ENCODE measurements at places on chromosomes 3 and 15.

DNA sequence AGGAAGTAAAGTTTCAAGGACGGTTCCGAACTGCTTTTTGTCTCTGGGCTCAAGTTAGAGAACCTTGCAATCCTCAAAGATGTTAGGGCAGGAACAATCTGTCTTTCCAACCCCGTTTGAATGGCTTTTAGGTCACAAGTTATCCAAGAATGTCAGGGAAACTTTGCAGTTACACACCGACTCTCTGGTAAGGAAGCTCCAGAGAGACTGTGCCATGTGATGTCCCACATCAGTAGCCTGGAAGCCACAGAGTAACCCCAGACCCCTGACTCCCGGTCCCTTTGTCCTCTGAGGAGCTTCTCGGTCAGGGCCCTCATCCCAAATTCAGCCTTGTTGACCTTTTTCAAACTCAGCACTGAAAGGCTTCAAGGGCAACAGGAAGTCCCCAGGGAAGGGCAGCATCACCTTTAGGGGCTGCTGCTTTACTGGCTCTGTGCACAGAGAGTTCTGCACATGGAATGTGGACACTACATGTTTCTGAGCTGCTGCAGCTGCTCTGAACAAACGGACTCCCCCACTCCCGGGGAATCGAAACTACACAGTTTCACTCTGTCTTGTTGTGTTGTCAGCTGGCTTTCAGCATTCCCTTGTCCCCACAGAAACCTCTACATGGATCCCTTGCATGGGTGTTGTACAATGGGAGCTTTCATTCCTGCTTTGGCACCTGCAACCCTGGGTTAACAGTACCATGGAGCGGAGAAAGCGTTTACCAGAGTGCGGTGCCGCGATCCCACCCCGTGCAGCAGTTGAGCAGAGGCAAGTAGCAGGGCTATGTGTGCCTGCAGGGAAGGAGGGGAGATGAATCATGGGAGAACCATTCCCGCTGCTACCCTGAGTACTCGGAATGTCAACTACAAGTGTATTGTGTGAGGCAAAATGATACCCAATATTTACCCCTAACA lies 408.2 kb upstream of the THBS1 start:
- no peak for DNase-seq

GRCh38 chr3:140148824-140149390 lies 213.9 kb downstream of the CLSTN2 start:
- no peak for DNase-seq

GRCh38 chr15:65909831-65910230 lies 40.5 kb downstream of the RAB11A start:
- no peak for DNase-seq

- DNase-seq, result no peak
Observed at GRCh38 chr15:101105059-101105891, 146.6 kb downstream of the CHSY1 start.

- no peak for DNase-seq
Observed at GRCh38 chr3:41265823-41266273, 66.5 kb downstream of the CTNNB1 start.

GRCh38 chr3:140019946-140020345 lies 85.0 kb downstream of the CLSTN2 start:
- no peak for DNase-seq
